ENCODE measurements at places on chromosomes 3 and 15.

DNA sequence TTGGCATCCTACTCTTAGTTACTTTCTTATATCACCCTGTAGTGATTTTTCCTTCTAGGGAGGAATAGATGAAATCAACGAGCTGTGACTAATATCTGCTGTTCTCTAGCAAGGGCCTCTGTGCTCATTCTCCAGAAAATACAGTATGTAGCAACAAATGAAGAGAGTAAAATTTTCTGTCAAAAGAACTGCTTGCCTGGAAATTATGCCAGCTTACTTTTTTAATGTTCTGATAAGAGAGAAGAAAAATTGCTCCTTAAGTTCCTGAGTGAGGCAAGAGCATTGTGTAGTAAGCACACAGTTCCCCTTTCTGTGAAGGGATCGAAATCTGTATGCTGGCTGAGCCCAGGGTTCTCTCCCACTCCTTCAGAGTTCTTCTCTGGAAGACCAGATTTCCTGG lies 51.4 kb upstream of the GK5 start:
- no peak for DNase-seq

GRCh38 chr3:167743799-167744198 lies 8.3 kb downstream of the SERPINI1 start:
- no peak for DNase-seq

DNA sequence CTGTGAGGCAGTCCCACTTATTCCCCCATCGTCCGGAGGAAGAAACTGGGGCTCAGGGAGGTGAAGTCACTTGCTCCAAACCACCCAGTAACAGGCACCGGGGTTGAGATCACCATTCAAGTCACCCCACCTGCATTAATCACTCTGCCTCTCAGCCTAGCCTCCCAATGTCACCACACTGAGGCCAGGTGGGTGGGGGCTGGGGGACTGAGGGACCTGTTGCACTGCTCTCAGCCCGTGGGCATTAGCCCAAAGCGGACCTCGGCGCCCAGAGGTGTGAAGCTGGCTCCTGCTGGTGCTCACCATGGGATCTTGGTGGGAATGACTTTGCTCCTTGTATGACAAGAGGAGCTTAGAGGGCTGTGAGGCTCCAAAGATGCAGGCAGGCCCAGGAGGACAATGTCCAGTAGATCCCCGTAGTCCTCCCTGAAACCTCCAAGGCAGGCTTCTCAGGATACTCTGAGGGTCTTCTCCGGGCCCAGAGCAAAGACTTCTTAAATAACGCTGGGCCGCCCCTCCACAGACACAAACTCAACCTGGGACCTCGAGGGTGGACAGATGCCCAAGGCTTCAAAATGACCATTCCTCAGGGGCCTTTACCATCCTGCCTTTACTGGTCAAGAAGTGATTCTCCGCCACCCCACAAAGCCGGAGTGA lies 1.7 kb downstream of the NT5DC2 start:
- no peak for DNase-seq

DNA sequence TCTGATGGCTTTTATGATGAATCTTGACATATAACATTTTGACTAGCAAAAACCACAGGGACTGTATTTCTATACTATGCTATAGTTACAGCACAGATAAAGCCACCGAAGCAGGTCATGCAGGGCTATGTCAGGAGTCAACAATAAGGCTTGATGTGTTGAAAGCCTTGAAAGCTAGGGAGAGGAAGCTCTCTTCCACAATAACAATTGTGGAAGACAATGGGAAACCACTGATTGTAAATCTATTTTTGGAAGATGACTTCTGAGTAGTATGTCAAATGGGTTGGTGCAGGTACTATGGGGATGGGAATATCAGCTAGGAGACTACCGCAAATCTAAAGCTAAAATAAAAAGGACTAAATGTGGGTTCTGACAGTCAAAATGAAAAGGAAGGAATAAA lies 4.0 kb upstream of the AQR start:
- DNase-seq = no peak

GRCh38 chr3:52175416-52176179 lies 21.4 kb upstream of the POC1A start:
- no peak for DNase-seq

GRCh38 chr3:55819005-55819404 lies 331.9 kb upstream of the WNT5A start:
- no peak for DNase-seq

- DNase-seq = no peak
Measured at GRCh38 chr3:5485427-5485826, 297.9 kb downstream of the EDEM1 start.

DNA sequence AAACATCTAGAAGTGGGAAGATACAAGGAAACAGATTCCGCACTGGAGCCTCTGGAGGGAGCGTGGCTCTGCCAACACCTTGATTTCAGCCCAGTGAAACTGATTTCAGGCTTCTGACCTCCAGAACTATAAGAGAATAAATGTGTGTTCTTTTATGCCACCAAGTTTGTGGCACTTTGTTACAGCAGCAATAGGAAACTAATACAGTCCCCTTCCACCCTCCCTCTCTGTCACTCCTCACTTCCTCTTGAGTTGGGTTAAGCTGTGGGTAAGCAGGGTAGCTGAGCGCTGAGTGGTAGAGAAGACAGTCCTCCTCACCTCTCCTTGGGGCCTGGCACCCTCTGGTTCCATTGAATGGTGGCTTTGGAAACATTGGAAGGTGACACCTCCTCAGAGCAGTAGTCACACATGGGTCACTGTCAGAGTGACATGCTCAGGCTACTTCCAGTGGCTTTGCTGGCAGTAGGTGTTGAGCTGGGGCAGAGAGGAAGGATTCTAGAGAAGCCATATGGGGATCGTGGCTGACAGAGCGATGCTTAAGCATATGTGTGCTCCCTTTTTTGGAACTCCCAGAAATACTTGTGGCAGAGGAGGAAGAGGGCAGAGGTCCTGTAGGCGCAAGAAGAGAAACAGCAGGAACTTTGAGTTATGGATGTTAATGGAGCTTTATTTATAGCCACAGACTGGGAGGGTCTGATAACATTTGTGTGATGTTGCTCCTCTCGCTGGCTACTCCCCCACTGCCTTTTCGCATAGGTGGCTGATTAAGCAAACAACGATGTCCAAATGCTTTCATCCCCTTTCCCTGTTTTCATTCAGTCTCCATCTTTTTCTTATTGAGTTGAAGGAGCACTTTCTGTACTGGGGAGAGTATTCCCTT lies 14.8 kb upstream of the HCN4 start:
- DNase-seq = no peak

All from activated effector memory CD4-positive, alpha-beta T cell treated with Interleukin-2 at 50 U/mL for 16 hours (primary cell).